ENCODE measurements at places on chromosomes 6 and 20. TPM values are rescaled to one million over a fixed set of nuclear protein-coding genes. Genes with fewer than 3 reads are reported as not detected.

ARMC12 gene
- total RNA-seq, result 0.33 TPM

LAMA4 gene
- total RNA-seq, result 54.9 TPM

GRCh38 chr6:95352064-95352795, 225.1 kb upstream of the MANEA start:
- no peak for DNase-seq

- no peak for DNase-seq
Measured at GRCh38 chr6:47651505-47651944, 46.9 kb upstream of the ADGRF4 start.

- DNase-seq, result no peak
Measured at GRCh38 chr20:62924442-62925075, 1.7 kb downstream of the DIDO1 start.

DNA sequence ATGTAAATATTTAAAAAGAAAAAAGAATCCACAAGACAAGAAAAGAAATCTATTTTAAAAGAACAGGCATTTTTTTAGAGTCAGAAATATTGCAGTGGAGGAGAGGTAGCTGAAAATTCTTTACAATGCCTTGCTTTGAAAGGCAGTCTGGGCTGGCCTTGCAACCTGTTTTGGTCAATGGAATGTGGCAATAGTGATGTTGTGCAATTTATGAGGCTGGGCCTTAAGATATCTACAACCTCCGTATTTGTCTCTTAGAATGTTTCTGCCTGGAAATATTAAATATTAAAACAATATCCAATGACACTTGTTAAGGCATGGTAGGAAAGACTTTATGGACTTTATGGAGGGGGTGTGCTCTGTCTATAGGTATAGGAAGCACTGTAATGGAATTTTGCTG, 14.8 kb upstream of the SCGN start:
- DNase-seq, result no peak

GGTLC1 gene
- total RNA-seq, result not detected

SYCP2 gene
- total RNA-seq, result 1.1 TPM

CFAP206 gene
- total RNA-seq, result 0.12 TPM

- DNase-seq, result no peak
Measured at GRCh38 chr6:6230286-6230685, 90.2 kb downstream of the F13A1 start.

DNA sequence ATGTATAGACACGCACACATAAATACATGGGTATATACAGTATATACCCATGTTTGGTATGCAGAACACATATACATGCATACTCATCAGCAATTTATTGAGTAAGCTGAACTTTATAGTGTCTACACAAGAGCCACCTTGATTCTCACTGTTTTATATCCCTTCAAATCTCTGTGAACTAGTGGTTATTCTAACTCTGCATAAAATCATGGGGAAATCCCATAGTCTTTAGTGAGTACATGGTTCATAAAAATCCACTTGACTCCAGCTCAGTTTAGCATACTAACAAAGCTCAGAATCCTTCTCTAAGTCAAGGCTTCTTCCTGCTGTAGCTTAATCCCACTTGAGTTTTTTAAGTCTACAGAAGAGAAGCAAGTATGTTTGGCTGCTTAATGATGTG, 104.1 kb downstream of the THEMIS start:
- DNase-seq, result no peak

TRIM10 gene
- total RNA-seq, result not detected

DNA sequence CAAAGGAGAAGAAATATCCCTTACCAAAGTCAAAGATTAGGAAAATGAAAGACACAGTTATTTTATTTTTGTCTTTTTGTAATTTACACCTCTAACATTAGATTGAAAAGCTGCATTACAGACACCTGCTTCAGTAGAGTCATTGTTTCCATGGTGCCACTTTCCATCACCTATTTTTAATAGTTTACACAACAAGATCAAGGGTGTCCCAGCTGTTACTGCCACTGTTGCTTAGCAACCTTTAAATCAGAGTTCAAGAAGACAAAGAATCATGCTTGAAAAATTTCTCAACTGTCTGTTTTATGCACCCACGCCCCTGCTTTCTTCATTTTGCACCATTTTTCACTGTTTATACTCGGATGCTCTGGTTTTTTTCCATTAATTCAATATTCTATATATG, 668.2 kb upstream of the GJE1 start:
- DNase-seq, result no peak

HCRTR2 gene
- not detected for total RNA-seq

- no peak for DNase-seq
Measured at GRCh38 chr20:23059846-23060245, 10.4 kb upstream of the THBD start.
